ENCODE measurements at places on chromosomes 6 and 20. TPM values are rescaled to one million over a fixed set of nuclear protein-coding genes. Genes with fewer than 3 reads are reported as not detected.

DNA sequence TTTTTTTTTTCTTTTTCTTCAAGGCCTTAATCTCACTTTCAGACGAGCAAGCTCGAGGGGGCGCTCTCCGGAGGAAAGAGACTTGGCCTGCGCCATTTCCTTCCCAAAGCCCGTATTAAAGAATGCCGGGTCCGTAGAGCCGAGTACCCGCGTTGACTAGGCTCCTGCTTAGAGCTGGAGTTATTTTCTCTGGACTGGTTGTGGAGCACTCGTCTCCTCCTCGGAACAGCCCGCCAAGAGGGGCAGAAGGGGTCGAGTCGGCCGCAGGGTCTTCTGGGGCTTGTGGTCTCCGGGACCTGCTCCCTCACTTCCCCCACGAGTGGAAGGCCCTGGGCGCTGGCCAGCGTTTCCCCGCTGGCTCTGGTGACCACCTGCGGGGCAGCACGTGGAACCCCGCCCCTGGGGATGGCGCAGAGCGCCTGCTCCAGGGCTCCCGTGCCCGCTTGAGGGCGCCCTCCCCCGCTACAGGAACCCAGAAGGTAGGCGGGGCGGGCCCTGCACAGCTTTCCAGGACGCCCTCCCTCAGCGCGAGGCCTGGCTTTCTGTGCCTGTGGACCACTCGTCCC is 2.7 kb upstream of the MEI4 start:
- DNase-seq = no peak

- DNase-seq = no peak
Observed at GRCh38 chr6:56025795-56026194, 150.4 kb upstream of the BMP5 start.

DNA sequence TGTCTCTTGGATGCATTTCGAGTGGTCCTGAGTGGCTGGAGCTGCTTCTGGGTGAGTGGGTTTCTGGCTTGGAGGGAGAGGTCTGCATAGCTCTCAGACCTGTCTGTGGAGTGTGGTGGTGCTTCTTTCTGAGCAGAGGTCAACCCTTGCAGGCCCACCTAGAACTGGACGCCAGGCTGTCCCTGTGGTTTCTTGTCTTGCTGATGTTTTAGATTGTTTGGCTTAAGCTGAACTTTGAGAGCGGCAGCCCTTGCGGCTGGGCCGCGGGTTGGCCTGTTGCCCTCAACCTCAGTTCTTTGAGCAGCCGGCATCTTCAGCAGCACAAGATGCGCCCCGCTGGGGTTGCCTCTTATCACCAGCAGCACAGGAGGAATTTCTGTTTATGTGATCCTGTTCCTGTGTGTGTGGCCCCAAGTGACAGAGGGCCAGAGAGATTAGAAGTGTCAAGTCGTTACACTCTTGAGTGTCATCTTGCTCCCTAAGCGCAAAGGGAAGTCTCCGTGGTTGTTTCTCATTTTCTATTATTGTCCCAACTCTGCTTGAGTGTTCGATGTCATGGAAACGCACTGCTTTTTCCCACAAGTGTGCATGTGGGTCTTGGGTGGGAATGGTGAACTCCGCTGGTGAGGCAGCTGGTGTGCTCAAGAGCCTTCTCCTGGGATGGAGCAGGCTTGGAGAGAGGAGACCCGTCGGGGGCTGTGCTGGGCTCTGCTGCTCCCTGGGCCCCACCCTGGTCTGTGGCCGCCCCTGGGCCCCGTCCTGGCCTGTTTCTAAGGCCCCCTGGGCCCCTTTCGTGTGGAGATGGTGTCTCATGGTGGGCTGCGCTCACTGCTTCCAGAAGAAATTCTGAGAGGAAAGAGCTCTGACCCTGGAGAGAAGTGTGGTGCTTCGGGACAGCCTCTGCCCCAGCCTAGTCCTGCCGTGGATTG is 20.1 kb upstream of the SLC22A1 start:
- no peak for DNase-seq

- no peak for DNase-seq
Observed at GRCh38 chr6:34518669-34519365, 37.3 kb downstream of the SPDEF start.

GRCh38 chr6:64547594-64548268 is 912.1 kb downstream of the PHF3 start:
- DNase-seq = no peak

GRCh38 chr6:1641343-1641885 is 31.7 kb downstream of the FOXC1 start:
- DNase-seq = no peak

DNA sequence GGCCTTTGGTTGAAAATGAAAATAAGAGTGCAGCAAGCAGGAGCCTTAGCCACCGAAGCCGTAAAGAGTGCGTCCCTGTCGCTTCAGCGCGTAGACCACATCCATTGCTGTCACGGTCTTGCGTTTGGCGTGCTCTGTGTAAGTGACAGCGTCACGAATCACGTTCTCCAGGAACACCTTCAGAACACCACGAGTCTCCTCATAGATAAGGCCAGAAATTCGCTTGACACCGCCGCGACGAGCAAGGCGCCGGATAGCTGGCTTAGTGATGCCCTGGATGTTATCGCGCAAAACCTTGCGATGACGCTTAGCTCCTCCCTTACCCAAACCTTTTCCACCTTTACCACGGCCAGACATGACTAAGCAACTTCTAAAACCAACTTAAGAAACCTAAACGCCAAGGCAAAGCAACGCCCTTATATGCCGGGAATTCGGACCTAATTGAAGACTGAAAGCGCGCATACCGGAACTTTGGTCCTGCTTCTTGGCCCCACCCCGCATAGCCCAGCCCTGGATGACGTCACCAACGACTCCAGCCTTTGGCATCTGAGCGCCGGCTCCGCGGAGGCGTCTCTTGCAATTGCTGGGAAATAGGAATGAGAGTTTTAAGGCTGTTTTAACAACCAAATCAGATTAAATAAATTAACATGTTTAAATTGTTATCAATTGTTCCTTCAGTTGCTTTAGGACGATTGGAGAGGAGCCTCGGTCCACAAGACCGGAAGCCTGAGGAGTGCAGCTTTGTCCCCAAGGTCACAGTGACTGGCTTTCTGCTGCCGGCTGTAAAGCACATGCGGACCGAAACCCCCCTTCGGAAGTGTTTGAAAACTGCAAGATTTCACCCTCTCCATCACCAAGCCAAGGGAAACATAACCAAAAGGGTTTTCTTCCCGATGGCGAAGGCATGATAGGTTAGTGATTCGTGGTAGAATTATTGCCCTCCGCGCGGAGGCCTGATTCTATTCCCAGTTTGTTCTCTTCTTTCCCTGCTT is 79.6 kb upstream of the BTN3A2 start:
- peak; percentile 93 for DNase-seq

DNA sequence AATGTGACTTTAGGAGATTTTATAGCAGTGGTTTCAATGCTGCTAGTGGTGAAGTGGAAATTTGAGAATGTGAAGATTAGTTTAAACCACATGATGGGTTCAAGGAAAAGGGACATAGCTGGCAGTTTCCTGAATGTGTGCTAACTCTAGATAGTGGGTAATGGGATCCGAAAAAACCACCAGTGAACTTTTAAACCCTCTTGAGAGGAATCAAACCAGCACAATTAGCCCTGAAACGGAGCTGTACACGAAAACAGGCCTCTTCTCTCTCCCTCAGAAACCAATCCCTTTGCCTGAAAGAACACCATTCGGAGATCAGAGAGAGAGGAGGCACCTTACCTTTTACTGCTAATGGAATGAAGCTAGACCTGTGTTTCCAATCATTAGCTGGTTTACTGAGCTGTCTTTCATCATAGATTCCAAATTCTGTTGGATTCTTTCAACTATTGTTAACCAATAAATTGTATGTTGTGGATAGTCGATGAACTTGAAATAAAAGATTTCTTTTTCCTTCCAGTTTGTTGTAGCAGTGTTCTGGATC is 103.9 kb downstream of the AIG1 start:
- no peak for DNase-seq

GRCh38 chr20:17943343-17943742 is 25.3 kb downstream of the SNX5 start:
- no peak for DNase-seq

Gene LINC00237
- not detected for total RNA-seq

Gene ABT1
- total RNA-seq = 38.4 TPM

Gene MMP24
- total RNA-seq = 0.28 TPM

Measured in HepG2 (cell line).